NCI-H774 (cell line): ENCODE measurements at places on chromosomes 12 and 14.

GRCh38 chr14:90681929-90682328 lies 134.3 kb downstream of the TTC7B start:
- no peak for DNase-seq

GRCh38 chr12:26010293-26010821 lies 51.9 kb downstream of the RASSF8 start:
- DNase-seq = no peak

- no peak for DNase-seq
Measured at GRCh38 chr12:47700263-47700662, 5.6 kb downstream of the RPAP3 start.

DNA sequence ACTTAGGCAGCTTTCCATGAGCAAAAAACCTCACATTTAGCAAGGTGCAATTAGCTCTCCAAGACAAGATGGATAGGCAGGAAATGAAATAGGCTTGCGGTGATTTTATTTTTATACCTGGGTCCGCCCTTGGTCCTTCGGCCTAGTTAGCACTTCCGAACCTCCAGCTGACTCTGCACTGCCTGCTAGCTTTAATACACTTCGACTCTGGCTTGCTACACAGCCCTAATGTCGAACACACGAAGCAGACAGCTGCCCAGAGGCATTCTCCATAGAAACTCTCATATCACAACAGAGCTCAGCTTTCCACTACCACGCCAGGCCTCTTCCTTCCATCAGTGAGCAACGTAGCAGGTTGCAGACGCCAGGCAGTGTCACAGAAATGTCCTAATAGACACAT lies 688.0 kb downstream of the VRK1 start:
- DNase-seq = no peak

- no peak for DNase-seq
Measured at GRCh38 chr14:105013150-105013785, 7.6 kb downstream of the CDCA4 start.

DNA sequence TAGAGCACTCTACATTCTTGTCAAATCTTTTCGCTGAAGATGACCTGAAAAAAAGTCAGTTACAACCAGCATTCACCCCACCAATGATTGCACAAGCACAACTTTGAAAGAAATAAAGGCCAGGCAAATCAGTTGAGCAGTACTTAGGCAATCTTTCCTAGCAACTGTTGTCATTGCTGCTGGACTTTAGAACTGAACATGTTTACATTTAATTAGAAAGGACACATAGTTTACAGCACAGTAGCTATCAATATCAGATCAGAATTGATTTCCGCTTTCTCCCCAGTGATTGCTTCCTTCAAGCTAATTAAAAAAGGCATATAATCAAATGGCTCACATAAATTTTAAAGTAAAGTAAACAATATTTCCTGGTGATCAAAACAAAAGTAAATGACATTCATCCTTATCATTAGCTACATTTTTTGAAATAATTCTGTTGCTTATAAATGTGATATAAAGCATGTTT lies 128.4 kb downstream of the FOXA1 start:
- DNase-seq = no peak

GRCh38 chr12:6626654-6627283 lies 9.0 kb downstream of the LPAR5 start:
- DNase-seq = no peak

DNA sequence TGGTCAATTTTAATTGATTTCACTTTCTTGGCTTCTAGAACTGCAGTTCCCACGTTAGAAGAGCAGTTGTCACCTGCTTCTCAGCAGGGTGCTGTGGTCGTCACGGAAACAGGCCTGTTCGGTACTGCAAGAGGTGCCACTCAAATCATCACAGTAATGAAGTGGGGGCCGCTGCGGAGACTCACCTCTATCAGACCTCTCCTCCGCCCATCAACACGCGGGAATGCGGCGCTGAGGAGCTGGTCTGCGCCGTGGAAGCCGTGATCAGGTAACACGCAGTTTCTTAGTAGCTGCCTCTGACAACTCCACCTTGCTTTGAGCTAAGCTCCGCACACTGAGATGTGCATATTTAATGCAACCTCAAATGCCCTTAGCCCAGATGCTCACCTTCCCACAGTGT lies 107.2 kb downstream of the UNC79 start:
- DNase-seq = no peak

- no peak for DNase-seq
Measured at GRCh38 chr14:53384073-53384472, 230.9 kb upstream of the DDHD1 start.

DNA sequence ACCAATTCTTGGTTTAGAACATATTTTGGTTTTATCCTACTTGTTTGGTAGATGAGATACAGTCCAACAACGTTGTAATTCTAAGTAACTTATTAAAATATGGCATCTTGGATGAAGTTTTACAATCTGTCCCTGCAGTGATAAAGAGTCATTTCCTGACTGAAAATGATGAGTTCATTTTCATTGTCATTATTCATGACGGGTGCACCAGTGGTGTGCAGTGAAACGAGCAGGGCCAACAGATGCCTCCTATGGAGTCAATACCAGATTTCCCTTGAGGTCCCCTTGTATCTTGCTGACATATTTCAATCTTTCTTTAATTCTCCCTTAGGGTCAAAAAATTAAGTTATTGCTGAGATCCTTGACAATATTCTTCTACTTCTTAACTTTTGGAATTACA lies 438.5 kb downstream of the LRIG3 start:
- DNase-seq = no peak

DNA sequence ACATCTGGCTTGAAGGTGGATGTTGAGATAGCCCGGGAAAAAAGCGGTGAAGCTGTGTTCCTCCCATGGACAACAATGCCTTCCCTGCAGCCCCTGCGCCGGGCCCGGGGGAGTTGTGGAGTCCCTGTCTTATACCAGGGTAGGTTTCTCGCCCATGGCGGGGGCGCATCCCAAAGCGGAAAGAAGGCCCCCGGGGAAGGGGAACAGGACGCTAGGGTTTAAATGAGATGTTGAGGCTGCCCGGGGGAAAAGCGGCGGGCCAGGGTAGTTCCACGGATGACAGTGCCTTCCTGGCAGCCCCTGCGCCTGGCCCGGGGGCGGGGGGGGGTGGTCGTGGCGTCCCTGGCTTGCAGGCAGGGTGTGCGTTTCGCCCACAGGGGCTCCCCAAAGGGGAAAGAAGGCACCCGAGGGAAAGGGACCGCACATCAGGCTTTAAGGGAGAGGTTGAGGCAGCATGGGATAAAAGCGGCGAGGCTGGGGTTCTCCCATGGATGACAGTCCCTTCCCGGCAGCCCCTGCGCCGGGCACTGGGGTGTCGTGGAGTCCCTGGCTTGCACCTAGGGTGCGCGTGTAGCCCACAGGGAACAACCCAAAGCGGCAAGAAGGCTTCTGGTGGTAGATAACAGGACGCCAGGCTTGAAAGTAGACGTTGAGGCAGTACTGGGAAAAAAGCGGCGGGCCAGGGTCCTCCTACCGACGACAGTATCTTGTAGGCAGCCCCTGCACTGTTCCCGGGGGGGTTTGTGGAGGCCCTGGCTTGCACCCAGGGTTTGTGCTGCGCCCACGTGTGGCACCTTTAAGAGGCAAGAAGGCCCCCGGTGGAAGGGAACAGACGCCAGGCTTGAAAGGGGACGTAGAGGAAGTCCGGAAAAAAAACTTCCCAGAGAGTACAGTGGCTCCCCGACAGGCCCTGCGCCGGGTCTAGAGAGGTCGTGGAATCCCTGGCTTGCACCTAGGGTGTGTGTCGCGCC lies 160.8 kb upstream of the ALG10B start:
- no peak for DNase-seq
